ENCODE measurements at places on chromosomes 6 and 20.

- DNase-seq = no peak
Measured at GRCh38 chr6:32271429-32271828, 47.6 kb upstream of the NOTCH4 start.

- DNase-seq = no peak
Measured at GRCh38 chr20:41392871-41393704, 26.5 kb upstream of the EMILIN3 start.

GRCh38 chr6:86775893-86776292 is 161.4 kb upstream of the HTR1E start:
- no peak for DNase-seq

DNA sequence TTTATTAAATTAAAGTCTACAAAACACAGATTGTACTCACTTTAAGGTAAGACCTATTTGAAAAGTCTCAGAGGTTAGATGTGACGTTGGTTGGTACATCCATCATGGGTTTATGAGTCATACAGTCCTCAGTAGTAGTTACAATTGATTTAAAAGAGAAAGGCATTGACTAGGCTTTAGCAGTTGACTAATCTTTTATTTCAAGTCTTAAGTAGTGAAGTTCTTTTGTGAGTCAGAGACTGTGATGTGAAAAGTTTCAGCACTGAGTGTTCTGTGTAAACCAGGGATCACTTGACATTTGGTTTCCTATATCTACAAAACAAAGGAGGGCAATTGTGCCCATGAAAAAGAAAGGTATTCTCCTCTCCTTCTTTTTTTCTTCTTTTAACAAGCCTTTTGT is 221.3 kb downstream of the GRIK2 start:
- no peak for DNase-seq

DNA sequence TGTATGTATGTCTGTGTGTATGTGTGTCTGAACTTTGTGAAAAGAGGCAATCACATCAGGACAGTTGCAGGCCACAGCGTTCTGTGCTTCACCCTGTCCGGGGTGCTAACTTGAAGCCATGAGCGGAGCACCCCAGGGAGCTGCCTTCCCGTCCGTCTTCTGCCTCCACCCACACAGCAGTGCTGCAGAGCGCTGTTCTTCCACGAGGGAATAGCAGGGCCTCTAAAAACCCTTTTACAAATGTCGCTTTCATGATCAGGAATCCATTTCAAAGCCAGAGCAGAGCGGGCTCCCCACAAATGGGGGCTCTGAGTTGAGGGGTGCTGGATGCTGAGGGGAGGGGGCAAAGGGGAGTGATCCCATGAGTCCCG is 131.5 kb downstream of the RNASET2 start:
- no peak for DNase-seq

- peak; percentile 10 for DNase-seq
Measured at GRCh38 chr20:8721098-8721497, 347.8 kb upstream of the PLCB4 start.

- no peak for DNase-seq
Measured at GRCh38 chr20:1240549-1240948, 14.7 kb downstream of the RAD21L1 start.

DNA sequence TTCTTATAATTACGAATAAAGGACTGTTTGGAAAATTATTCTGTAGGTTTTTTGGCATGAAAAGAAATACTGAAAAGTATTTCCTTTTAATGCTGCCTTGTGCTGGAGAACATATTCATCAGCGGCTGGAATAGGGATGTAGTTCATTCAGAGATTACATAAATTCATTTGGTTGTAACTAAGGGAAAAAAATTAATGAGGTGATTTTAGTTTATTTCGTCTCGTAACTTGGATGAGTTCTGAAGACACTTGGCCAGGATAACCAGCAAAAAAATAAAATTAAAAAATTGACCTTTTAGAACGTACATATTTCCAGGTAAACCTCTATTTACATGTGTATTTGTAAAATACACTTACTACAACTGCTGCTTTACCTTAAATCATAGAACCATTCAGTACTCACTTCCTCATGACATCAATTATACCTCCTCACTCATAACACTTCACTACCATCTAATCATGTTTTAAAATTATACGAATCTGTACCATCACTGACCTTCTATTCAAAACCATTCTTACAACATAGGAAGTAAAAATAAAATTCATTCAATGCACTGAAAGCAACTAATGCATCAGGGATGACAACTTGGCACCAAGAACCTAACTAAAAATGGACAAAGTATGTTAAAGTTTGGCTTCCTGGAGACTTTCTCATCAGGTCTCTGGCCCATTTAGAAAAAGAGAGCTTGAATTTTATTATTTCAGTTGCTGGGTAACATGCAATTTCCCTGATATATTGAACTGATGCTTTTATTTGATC is 17.2 kb downstream of the KLHL31 start:
- DNase-seq = no peak

- DNase-seq = no peak
Measured at GRCh38 chr6:143993965-143994646, 14.0 kb downstream of the PLAGL1 start.

DNA sequence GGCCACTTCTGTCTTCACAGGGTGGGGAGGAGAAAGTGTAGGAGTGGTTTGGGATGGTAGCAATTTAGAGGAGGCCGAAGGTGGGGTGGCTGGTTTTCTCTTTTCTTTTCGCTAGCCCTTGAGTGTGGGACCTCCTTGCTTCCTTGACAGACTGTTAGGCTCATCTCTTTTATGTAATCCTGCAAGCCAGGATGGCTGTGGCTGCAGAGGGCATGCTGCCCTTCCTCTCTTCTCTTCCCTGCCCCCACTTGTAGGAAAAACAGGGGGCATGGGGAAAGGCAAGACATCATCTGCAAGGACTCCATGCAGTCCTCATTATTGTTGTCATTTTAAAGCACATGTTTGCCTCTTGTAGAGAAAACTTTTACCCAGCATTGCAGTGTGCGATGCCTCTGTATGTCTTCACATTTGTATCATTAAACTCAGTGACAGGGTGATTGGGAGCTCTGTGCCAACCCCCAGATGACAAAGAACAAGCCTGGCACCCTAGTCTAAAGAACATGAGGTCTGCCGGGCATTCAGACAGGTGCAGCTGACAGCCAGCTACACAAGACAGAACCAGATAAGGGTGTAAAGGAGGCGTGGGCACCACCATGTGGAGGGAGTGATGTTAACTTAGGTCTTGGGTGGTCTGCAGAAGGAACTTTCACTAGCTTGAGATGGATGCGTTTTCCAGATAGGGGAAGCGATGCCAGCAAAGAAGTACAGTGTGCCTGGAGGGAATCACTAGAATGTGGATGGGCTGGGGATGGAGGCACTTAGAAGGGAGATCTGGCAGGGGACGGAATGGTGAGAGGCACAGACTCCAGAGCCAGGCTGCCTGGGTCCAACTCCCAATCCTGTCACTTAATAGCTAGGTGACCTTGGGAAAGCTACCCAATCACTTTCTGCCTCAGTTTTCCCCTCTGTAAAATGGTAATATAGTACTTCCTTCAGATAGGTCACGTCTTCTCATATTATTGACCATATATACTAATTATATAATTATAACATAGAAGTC is 207.6 kb downstream of the TBC1D7 start:
- DNase-seq = no peak

GRCh38 chr6:24405262-24405661 is 2.5 kb downstream of the MRS2 start:
- DNase-seq = no peak

DNA sequence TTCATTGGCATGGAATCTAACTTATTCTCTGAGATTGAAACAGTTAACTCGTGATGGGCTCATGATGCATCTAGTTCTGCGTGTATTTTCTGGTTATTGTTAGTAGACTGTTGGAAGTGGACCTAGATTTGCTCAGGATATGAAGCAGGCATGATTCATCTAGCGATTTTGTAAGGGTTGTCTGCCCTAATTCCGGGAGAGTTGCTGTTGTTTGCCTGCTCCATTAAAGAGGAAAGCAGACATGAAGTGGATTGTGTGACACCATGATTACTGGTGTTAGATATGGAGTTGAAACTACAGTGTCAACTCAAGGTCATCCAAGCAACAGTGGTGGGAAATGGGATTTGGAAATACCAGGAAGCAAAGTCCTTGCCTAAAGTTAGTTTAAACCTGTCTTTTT is 41.0 kb downstream of the SOX4 start:
- no peak for DNase-seq

Data from GM13977 (cell line).